Activated T-cell treated with anti-CD3 and anti-CD28 coated beads, Interleukin-2, amount 50 U/mL, for 72 hours (primary cell): ENCODE measurements at places on chromosomes 3 and 15.

GRCh38 chr15:100253640-100254039, 88.1 kb downstream of the ADAMTS17 start:
- no peak for DNase-seq

DNA sequence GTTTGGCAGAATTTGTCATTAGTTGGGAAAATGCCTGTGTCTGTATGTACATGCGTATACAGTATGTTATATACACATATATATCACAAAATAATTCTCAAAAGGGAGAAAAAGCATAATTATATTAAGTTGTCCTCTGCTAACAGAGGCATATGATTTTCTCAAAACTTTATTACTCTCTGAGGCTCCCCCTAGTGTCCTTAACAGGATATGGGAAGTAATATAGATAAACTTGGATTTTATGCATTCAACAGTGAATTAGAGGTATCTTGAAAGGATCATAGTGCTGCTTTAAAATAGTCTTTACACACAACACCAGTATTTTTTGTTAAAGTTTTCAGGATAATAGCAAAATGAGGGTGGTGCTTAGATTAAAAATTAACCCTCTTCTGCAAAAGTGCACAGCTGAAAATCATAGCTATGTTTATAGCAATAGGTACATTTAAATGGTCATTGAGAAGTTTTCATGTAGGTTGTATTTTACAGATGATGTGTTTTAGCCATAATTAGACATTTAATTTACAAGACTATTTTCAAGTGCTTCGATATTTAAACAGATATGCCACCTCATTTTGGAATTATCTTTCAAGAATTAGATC, 454.0 kb upstream of the ROBO2 start:
- DNase-seq = no peak

DNA sequence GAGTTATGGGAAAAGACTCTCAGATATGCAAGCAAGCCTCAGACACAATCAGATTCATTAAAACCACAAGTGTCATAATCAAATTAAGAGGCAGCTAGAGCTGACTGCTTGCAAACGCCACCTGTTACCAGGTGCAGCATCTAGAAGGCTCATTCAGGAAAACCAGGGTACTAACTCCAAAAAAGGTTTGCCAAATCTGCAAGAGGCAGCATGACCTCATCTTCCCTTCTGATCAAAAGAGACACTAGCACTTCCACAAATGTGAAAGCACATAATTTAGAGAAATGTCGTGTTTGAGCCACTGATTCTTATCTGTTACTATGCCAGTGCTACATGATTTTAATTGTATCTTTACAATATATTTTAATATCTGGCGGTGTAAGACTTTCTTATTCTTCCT, 123.3 kb upstream of the NANOGP8 start:
- DNase-seq = no peak

DNA sequence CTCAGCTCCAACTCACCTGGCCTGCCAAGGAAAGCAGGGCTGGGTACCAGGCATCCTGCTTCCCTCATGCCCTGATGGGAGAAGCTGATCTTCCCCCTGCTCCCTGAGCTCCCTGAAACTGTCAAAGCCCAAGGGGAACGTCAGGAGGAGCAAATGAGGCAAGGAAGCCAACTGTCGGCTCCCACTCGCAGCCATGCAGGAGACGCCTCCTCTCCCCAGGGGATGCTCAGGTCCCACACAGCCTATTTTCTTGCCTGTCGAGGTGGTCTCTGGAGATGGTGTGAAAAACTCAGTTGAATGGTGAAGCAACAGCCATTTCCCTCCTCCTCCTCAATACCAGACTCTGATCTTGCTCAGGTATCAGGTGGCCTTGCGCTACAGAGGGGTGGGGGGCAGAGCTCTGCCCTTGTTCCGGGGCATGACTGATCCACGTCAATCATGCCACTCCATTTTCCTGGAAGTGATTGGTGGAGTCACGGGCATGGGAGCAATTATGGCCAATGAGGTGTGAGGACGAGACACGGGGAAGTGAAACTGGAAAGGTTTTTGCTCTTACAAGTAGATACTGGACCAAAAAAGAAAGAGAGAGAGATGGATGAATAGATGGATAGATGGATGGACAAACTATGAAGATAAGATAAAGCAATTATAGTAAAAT, 58.2 kb downstream of the SLC6A1 start:
- DNase-seq = no peak
